ENCODE measurements at places on chromosomes 6 and 20.

GRCh38 chr6:151617539-151617938 lies 123.7 kb downstream of the CCDC170 start:
- DNase-seq = no peak

DNA sequence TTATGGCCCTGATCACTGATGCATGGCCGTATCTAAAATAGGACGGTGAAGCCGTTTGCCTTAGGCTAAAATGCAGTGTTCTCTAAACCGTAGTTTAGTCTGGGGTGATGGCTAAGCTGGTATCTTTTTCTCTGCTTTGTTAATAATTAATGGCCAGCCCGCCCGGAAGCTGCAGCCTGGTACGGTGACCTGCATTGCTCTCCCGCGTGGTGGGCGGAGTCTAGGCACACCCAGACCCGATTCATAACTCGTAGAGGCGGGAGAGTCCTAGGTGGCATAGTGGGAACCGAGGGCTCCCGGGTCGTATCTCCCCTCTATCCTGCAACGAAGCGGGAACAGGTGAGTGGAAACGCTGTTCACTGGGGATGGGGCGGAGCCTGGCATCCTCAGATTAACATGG lies 5.5 kb downstream of the CDH4 start:
- no peak for DNase-seq

DNA sequence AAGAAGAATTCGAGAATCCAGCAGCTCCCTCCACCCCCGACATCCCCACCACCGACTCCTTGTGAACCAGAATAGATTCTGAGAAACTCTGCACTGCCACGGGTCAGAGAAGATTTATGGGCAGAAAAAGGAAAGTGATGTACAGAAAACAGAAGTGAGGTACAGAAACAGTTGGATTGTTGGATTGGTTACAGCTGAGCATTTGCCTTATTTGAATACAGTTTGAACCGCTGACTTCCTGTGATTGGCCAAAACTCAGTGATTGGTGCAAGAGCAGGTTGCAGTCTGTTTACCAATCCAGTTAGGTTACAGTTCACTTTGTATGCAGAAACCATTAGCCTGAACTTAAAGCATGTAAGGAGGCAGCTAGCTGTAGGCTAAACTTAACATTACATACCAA lies 131.2 kb upstream of the HDDC2 start:
- no peak for DNase-seq

DNA sequence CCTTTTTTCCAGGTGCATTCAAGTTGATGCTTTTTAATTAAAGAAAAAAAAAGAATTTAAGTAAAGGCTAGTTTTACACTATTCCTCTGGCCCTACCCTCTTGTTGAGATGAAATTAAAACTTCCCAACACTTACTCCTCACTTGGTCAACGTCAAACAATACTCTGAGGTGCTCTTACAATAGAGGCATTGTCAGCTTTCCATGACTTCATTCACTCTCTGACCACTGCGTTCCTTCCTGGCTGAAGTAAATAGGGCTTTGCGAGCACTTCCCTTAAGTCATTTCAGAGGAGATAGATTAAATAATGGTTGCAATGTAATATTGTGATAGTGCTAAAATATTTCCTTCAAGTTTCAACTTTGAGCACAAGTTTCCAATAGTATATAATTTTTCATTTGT lies 229.8 kb upstream of the CEP162 start:
- no peak for DNase-seq

DNA sequence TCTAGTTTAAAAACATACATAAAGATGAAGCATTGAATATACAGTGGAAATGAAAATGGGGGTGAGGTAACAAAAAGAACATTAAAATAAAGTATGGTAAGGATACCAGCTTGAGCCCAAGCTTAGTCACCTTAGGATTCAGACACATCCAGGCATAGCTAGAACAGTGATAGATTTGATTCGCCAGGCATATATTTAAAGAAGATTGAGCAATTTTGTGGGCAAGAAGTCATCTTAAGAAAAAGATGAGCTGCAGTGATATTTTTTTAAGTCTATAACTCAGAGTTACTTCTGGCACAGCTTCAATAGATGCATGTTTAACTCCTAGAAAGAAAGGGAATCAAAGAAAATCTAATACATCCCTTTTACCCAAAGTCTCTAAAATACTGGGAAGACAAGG lies 97.9 kb downstream of the BMP5 start:
- no peak for DNase-seq

GRCh38 chr6:84763003-84763885 lies 1.2 kb downstream of the TBX18 start:
- DNase-seq = no peak

DNA sequence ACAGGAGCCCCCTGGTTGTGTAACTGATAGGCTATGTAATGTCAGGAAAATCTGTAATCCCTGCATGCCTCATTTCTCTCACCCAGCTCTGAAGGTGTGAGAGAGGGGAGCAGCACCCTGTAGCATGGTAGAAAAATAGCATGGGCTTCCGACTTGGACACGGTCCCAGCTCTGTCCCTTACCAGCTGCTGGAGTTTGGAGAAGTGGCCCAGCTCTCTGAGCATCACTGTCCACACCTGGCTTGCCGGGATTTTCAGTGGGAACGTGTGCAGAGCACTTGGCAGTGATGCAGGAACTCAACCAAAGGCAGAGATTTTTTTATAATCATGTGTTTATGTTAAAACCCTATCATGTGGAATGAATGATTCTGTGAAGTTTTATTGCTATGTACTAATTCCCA lies 34.6 kb downstream of the STK35 start:
- no peak for DNase-seq

DNA sequence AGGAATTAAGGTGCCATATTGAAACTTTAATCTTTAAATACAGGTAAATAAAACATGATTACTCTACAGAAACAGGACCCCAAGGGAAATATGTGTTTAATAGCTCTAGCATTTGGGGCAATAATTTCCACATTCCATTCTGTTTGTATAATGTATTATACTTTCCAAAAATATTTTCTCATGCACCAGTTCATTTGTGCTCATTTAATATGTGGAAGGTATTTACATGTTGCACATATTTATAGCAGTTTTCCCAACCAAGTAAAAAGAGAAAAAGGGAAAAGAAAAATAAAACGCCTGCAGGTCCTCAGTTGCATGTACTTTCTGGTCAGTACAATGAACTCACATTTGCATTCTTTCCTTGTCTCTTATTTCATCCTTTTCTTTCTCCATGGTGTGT lies 129.5 kb upstream of the SULF2 start:
- DNase-seq = no peak

GRCh38 chr6:116779573-116780164 lies 14.2 kb upstream of the FAM162B start:
- no peak for DNase-seq

GRCh38 chr6:137765059-137765458 lies 102.0 kb upstream of the TNFAIP3 start:
- no peak for DNase-seq

DNA sequence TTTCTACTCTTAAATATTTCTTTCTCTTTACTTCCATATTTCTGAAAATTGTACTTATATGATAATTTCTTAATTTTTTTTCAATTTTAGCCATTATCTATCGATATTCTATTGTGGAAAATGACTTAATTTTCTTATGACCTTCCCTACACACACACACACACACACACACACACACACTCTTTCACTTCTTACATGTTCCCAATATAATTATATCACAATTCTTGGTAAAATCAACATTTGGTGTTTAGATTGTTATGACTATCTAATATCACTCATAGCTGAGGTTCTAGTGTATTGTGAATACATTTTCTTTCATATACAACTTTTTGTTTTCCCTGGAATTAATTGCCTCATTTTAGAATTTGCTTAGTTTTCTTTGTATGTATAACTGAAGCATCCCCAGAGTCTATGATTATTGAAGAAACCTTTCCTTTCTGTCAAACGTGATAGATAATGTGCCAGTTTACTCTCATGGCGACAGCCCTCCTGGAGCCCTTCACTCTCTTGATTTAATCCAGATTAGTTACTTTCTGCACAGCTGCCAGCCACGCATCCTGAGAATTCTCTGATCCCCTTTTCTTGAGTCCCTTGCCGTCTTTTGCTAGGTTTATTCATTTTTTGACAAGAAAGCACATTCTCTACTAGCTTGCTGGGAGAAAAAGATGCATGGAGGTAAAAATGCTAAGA lies 63.4 kb downstream of the RNF182 start:
- no peak for DNase-seq

GRCh38 chr6:148851683-148852556 lies 105.1 kb downstream of the UST start:
- no peak for DNase-seq

DNA sequence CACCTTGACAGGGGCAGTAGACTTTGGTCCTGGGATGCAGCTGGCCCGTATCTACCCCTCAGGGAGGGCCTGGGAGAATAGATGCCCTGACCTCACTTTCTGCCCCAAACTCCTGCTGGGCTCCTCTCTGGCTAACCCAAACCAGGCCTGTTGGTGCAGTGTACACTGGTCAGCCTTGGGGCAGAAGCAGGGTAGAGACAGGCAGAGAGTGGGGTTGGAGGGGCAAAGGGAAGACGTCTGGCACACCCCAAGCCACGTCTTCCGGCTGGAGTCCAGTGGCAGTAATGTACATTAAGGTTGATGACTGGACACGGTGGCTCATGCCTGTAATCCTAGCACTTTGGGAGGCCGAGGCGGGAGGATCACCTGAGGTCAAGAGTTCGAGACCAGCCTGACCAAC lies 9.3 kb downstream of the DDR1 start:
- no peak for DNase-seq

DNA sequence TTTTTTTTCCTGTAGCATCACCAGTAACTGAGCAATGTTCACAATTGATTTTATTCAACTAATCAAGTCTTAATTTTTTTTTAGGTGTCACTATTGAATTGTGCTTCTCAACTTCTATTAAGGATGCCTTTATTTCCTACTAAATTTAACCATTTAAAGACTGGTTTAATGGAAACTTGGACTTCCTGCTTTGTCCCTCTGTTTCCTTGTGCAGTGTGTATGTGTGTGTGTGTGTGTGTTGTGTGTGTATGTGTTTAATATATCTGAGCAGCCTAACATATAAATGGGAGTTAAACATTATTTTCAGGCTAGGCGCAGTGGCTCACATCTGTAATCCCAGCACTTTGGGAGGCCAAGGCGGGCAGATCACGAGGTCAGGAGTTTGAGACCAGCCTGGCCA lies 1.8 kb downstream of the SERPINB6 start:
- no peak for DNase-seq

DNA sequence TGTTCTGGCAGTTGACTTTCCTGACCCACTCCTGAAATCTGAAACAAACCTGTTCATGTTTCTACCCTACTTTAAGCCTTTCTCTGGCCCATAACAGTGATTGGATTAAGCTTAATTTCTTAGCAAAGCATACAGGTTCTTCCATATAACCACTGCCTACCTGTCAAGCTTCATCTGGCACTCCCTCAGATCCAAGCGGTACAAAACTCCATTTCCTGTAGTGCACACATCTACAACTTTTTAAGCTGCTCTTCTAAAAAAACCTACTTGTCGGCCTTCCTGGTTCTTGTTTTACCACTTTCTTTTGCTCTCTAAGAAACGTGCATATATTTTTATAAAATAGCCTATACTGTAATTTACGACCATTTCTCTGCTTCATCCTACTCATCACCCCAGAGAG lies 916 bp upstream of the PPP1R11 start:
- no peak for DNase-seq

DNA sequence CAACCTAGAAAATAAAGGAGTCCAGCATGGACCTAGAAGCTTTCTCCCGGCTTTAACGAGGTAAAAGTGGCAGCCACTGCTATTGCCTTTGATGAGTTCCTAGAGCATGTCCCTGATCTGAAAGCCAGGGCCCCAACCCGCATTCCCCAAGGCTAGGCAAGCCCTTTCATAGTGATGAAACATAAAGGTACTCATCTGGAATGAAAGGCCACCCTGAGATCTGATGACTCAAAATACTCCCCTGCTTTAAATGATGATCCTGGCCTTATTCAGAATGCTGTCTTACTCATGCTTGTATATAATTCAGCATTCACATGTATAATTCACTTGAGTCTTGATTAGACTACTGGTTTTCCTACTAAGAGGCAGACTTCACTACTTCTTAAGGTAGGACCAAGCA lies 21.3 kb downstream of the TTPAL start:
- no peak for DNase-seq
